T-cell (primary cell): ENCODE measurements at places on chromosomes 6 and 20.

- H3K27ac ChIP-seq: no peak overlapping the region
- DNase-seq: no peak
- no peaks in the 10 kb centered on the region for H3K36me3 ChIP-seq
- peaks cover 4% of the 10 kb centered on the region for H3K27me3 ChIP-seq
Observed at GRCh38 chr6:168385037-168385759, 55.8 kb upstream of the SMOC2 start.

DNA sequence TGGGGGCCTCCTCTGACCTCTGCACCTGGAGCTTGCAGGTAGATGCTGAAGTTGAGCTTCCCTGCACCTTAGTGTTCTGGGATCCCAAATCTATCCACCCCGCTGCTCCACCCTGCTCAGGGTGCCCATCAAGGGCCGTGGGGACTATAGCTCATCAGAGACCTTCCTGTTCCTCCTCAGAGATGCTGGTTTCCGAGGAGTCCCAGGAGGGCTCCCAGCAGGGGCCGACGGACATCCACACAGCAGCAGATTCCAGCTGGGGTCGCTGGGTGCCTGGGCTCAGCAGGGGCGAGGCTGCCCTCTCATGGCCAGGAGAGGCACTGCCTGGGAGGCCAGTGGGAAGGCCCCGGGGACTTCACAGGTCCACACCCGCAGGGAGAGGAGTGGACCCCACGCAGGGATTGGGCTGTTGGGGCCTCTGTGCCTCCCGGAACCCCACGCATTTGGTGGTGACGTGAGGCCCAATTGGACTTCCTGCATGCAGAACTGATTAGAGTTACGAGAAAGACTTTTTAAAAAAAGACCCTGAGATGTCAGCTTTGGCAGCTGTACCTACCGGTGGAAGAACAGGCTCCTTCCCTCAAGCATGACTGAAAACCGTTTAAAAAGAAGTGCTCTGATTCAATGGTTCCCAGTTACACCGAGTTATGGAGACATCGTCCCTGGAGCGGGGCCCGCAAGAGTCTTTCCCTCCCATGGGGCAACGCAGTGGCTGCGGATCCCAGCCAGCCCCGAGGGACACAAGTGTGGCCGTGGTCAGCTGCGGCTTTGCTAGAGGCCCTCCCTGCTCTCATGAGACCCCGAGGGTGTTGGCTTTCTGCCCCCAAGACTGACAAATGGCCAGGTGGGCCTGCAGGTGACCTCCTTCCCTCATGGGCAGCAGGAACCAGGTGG is 25.3 kb upstream of the SLCO4A1 start:
- no peak overlapping the region for H3K27ac ChIP-seq
- no peaks in the 10 kb centered on the region for H3K36me3 ChIP-seq
- no peak overlapping the region for H3K4me3 ChIP-seq
- H3K4me1 ChIP-seq: peaks cover 29% of the 10 kb centered on the region
- peaks cover 13% of the 10 kb centered on the region for H3K27me3 ChIP-seq

DNA sequence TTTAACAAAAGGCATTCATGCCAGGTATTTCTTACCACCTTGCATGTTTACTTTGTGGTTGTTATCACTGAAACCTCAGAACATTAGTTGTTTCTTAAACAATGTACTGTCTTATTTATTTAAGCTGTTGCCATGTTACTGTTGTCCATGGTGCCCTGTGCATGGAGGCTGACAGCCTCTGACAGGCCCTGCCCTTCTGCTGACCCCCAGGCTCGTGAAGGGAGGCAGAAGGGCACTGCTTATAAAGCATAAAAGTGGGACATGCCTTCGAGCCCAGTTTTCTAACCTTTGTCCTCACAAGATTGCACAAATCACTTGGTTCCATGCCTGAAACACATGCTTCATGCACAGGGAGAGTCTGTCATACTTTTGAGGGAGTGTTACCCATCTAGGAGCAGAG is 46.7 kb upstream of the CLIC5 start:
- no peaks in the 10 kb centered on the region for H3K36me3 ChIP-seq
- DNase-seq: no peak
- no peaks in the 10 kb centered on the region for H3K27me3 ChIP-seq
- no peak overlapping the region for H3K27ac ChIP-seq

GRCh38 chr6:52664991-52665686 is 5.8 kb upstream of the TMEM14A start:
- H3K27ac ChIP-seq: no peak overlapping the region
- no peaks in the 10 kb centered on the region for H3K36me3 ChIP-seq
- H3K27me3 ChIP-seq: peaks cover 17% of the 10 kb centered on the region
- H3K4me1 ChIP-seq: peaks cover 3% of the 10 kb centered on the region
